GM23248 (cell line): ENCODE measurements at places on chromosomes 3 and 15.
A peak's percentile ranks its signal among the peaks of the same experiment; 100 is the strongest.

DNA sequence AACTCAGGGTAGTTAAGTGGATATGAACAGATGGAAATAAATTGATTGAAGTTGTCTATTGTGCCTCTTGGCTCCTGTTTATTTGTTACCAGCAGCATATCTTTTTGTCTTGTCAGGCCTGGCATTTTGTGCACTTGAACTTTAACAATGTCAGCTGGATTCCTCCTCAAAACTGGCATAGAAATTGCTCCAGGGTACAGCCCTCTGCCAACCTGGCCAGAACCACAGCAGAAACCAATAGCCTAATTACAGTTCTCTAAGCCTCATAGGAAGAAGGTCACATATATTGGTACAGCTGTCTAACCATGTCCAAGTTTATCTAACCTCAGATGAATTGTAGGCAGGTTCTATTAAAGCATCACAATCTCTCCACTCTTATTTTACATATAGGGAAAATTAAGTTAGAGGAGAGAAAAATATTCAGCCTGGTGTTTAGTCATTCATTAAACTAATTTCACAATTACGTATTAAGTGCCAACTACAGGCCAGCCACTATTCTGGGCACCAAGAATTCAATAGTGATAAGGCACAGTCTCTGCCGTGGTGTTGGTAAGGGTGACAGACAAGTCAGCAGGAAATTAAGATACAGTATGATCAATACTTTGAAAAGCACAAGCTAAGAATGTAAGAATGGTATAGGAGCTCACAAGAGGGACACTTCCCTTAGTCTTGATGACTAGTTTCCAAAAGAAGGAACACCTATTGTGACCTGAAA, 452.9 kb upstream of the NECTIN3 start:
- no peak for DNase-seq

- DNase-seq = no peak
Observed at GRCh38 chr15:88635318-88635717, 3.5 kb upstream of the ISG20 start.

GRCh38 chr3:145272684-145273083, 888.3 kb downstream of the PLOD2 start:
- DNase-seq = peak; percentile 2

DNA sequence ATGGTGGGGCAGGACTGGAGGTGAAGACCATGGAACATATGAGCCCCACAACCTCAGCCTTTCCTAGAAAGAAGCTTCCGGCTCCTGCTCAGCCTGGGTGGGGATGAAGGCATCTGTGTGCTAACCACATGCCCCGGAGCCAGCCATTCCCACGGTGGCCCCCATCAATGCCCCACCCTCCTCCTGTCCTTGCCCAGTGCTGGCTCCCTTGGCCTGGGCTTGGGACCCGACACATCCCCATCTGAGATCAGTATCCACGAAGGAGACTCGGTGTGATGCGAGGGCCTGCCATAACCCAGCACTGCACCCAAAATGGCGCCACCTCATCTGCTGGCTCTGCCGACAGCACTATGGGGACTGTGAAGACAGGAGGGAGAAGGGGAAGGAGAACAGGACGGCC, 16.5 kb upstream of the PLXND1 start:
- no peak for DNase-seq

GRCh38 chr3:186247821-186248814, 113.9 kb downstream of the DGKG start:
- no peak for DNase-seq

GRCh38 chr3:128356822-128357221, 109.9 kb downstream of the DNAJB8 start:
- DNase-seq = no peak
